ENCODE measurements at places on chromosomes 13 and 19. TPM values are rescaled to one million over a fixed set of nuclear protein-coding genes. Genes with fewer than 3 reads are reported as not detected.

Gene ZNF543
- 1.4 TPM for polyA plus RNA-seq

Gene TEX29
- 3.8 TPM for polyA plus RNA-seq

Gene FREM2
- 2.3 TPM for polyA plus RNA-seq

Gene KLK7
- not detected for polyA plus RNA-seq

Gene PTGER1
- 0.31 TPM for polyA plus RNA-seq

Data from pancreas (tissue), 10 donors.